Sciatic nerve (tissue), 2 donors: ENCODE measurements at places on chromosomes 13 and 19. TPM values are rescaled to one million over a fixed set of nuclear protein-coding genes. Genes with fewer than 3 reads are reported as not detected.

ZNF28 gene
- 18.1 TPM for total RNA-seq

ZNF850 gene
- 4.5 TPM for total RNA-seq

C13orf42 gene
- not detected for total RNA-seq

TMEM143 gene
- 11.2 TPM for total RNA-seq

ZNF490 gene
- total RNA-seq = 8.6 TPM

CYP2F1 gene
- total RNA-seq = not detected

CELF5 gene
- 0.18 TPM for total RNA-seq

ZNF575 gene
- total RNA-seq = 5.3 TPM

ZNF709 gene
- total RNA-seq = 5.8 TPM

GPR4 gene
- total RNA-seq = 29.7 TPM

TMTC4 gene
- 19.1 TPM for total RNA-seq

ONECUT3 gene
- total RNA-seq = not detected

PGLYRP1 gene
- 3.2 TPM for total RNA-seq

CCDC8 gene
- 9.0 TPM for total RNA-seq

EID2B gene
- total RNA-seq = 4.3 TPM

CACNG8 gene
- 0.22 TPM for total RNA-seq

EDDM13 gene
- not detected for total RNA-seq

OSCAR gene
- 4.0 TPM for total RNA-seq

SYCN gene
- total RNA-seq = not detected

ADPRHL1 gene
- total RNA-seq = 14.5 TPM
